ENCODE measurements at places on chromosomes 1 and 21.

DNA sequence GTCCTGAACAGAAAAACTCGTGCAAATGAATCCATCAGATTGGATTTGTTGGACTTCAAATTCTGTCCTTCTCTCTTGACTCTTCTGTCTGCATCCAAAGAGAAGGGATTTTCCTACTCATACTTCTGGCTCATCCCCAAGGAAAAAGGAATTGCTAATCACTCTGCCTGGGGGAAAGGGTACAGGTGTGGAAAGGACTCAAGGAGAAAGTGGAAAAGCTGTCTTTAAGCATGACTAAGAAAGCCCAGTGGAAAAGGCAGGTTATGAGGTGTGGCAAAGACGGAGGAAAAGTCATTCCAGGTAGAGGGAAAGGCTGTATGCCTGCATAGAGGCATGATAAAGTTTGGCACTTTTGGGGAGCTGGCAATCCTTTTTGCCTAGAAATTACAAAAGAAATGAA is 43.4 kb downstream of the PTGS2 start:
- DNase-seq, result no peak

DNA sequence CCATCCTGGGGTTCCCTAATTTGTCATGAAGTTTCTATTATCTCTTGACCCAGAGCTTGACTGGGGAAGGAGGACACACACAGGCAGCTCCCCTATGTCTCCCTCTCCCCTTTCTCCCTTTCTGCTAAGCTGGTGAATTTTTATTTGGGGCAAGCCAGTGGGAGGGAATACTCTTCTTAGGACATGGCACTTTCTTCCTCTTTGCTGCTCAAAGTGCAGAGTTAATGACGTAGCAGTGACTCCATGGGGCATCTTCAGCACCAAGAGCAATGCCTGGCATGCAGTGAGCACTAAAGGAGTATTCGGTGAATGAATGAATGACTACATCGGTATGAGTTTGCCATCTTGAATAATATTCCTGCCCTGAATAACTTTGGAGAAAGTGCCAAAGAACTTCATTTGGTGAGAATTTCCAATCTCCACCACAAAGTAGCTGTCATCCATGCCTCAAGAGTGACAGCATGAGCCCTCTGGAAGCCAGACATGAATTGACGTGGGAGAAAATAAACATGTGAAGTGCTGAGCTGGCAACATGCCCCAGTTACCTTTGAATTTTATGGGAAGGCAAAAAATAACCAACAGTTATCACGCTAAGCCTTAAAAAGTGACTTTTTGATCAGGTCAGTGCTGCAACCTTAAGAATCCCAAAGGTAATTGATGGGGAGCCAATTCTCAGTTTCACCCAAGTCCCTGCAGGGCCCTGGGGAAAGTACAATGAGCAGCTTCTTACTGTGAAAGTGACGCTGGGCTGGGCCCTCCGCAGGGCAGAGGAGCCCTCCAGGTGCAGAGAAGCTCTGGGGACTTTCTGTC is 22.1 kb upstream of the ATF3 start:
- no peak for DNase-seq

GRCh38 chr1:15118579-15118978 is 35.0 kb upstream of the TMEM51 start:
- DNase-seq, result no peak

- DNase-seq, result no peak
Observed at GRCh38 chr1:25474439-25475047, 43.8 kb downstream of the MACO1 start.

DNA sequence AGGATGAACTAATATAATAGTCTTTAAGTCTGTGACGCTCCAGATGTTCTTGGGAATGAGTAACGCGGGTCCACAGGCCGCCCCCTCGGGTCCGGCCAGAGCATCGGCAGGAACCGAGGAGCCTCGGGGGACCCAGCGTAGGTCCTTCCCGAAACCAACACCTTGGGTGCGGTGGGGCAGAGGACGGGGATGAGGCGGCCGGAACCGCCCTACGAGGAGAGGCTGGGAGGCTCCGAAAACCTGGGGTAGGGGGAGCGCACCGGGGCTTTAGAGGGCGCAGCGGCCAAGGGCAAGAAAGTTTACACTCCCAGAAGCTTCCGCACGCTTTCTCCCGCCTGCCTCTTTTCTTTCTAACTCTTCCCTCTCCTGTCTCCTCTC is 7.1 kb downstream of the DMRTA2 start:
- DNase-seq, result no peak

DNA sequence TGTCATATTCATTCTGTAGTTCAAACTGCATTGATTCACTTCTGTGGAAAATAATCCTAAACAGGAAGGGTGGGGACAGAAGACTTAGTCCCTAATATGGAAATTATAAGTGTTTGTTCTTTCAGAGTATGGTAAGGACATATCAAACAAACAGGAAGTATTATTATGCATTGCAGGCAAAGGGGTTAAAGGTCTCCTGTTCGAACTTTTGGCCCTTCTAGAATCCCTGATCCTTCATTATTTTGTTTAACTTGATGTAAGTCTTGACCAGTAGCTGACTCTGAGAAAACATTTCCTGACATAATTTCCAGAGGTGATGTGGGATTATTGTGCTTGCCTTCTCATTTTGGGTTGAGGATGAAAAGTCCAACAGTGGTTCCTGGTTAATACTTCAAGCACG is 215.4 kb upstream of the ADGRL2 start:
- DNase-seq, result no peak

DNA sequence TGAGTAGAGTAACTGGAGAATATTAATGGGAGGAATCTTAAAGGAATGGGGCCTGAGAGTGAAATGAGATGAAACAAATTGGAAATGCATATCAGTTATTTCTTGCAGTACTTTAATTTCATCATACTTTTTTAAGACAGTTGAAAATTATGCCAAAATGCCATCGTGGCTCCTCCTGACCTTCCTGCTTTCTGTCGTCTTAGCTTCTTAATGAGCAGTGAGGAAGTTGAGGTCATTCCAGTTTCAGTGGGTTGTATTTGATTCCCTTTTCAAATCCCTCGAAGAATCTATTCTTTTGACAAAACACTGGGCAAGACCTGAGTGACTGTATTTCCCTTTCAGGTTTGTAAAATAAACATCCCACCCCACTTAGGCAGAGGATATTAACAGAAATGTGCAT is 134.9 kb upstream of the MAP1LC3C start:
- DNase-seq, result no peak

DNA sequence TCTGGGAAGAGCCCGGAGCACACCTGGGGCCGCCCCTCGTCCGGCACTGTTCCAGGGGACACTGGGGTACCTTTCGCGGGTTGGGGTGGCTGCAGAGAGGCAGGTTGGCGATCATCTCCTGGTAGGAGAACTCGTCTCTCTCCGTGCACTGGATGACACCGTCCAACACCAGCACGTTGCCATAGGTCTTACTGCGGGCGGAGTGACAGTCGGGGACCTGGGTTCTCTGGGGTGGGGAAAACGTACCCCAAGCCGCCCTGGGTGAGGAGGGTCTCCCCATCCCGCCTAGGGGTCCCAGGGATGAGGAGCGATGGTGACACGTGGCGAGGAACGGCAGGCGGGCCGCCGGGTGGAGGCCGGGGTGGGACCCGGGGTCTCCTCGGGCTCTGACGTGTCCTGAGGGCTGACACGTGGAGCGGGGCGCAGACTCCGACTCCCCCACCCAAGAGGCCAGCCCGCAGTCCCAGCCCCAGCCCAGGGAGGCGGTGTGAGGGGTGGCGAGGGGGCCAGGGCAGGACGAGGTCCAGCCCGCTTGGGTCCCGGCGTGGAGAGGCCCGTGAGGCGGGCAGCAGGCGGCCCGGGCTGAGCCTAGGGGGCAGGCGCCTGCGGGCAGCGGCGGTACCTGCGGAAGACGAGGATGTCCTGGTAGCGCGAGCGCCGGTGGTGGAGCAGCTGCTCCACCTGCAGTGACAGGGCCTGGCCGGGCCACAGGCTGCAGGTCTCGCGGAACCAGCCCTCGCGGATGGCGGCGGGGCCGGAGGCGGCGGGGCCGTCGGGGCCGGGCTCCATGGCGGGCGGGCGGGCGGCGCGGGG is 457 bp downstream of the SRM start:
- no peak for DNase-seq

- DNase-seq, result no peak
Observed at GRCh38 chr1:109785446-109786111, 21.9 kb upstream of the EPS8L3 start.

DNA sequence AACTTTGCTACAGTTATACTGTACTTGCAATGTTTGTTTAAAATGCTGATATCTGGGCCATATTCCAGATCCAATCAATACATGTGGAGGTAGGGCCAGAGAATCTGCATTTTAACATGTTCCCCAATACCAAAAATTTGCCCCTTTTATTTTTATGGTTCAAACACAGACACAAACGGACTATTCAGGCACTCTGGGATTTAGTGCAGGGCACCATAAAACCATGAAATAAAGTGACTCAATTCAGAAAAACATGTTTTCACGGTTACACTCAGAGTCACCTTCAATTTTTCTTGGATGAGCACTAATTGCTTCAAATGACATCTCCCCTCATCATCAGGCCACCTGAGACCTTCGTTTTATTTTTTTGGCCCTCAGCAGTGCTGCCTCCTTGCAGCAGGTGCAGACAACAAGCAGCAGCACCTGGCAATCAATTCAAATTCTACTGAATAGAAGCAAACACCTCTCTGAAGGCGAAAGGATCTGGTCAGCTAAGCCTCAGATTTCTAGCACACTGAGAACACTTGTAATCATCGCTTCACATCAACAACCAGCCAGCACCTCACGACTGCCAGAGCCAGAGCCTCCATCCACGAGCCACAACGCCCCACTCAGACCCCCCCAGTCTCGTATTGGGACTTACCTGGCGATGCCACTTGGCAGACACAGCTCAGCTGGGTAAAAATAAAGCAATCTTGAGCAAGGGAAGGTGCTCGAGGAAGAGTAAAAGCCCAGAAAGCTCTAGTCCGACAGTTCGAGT is 1.1 kb downstream of the ERO1B start:
- DNase-seq, result peak; percentile 18

GRCh38 chr1:214331827-214332423 is 51.0 kb downstream of the SMYD2 start:
- DNase-seq, result peak; percentile 27

GRCh38 chr1:225765982-225766674 is 11.5 kb upstream of the SRP9 start:
- DNase-seq, result no peak

DNA sequence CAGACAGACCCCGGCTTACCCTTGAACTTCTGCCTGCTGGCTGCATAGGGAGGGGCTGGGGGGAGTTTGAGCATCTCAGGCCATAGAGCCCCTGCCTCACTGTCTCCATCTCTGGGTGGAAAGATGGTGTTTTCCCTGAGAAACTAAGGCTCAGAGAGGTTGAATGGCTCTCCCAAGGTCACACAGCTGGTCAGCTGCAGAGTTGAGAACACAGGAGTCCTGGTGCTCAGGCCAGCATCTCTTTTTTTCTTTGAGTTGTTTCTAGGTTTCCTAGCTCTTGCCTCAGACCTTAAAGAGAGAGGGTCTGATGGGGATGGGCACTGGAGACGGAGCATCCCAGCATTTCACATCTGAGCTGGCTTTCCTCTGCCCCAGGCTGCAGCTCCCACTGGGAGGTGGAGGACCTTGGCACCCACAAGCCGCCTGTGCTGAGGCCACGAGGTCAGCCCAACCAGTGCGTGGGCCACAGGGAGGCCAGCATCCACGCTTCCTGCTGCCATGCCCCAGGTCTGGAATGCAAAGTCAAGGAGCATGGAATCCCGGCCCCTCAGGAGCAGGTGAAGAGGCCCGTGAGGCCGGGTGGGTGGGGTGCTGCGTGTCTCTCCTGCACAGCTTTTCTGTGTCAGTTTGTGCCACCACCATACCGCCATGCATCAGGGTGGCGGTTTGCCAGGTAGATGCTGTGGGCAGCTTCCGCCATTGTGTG is 21.8 kb downstream of the PCSK9 start:
- no peak for DNase-seq

- no peak for DNase-seq
Observed at GRCh38 chr1:9181990-9182783, 52.4 kb upstream of the H6PD start.

DNA sequence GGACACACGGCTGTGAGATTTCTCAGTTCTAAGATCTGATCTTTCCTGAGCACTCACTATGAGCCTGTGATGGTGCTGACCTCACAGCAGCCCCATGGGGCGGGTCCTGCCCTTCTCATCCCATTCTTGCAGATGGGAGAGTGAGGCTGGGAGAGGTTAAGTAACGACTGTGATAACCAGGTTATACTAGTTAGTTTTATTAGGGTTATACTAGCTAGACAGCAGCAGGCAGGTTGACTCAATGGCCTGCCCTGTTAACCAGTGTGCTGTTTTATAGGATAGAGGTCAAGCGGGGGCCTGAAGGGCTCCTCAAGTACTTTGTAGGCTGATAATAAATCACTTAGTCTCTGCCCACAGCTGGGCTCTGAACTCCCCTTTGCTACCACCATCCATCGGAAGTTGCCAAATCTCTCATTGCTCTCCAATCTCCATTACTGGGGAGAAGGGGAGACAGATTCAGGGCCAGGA is 4.8 kb downstream of the CNTN2 start:
- no peak for DNase-seq

- no peak for DNase-seq
Observed at GRCh38 chr1:182337736-182338571, 53.6 kb downstream of the GLUL start.

GRCh38 chr1:233615571-233615970 is 1.7 kb downstream of the KCNK1 start:
- no peak for DNase-seq

GRCh38 chr1:147473733-147474049 is 67.6 kb upstream of the BCL9 start:
- no peak for DNase-seq

DNA sequence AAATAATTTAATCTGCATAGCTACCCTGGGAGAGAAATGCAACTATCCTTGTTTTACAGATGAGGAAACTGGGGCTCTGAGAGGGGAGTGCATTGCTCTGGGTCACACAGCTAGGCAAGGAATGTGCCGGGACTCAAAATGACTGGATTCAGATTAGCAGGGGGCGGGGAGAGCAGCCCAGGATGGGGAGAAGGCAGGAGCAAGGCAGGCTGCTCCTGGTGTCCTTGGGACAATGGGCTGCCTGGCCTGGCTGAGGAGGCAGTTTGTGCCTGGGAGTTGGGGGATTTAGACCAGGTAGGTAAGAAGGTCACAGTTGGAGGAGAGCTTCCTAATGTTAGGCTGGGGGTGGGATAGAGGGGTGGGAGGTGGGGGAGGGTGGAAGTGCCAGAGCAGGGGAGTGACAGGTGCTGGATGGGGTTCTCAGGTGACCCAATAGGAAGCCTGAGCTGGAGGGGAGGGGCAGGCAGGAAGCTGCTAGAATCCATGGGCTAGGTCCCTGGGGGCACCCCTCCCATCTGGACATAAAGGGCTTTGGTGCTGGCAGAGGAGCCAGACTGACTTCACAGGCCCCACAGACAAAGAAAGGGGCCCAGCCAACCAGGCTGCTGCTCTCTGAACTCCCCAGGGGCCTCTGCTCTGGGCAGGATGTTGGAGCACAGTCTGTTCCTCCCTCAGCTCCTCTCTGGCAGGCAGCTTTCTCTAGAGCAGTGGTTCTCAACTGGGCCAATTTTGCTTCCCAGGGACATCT is 29.0 kb downstream of the TRIM62 start:
- no peak for DNase-seq

DNA sequence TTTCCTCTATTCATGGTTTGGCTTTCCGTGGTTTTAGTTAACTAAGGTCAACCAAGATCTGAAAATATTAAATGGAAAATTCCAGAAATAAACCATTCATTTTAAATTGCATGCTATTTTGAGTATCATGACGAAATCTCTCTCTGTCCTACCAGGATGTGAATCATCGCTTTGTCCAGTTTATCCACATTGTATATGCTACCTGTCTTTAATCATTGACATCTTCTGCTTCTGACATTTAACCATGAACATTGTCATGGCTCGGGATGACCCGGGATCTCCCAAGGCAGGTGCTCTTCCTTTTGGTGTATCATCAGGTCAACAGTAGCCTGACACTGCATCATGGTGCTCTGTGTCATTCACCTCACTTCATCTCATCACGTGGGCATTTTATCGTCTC is 125.5 kb upstream of the HNRNPU start:
- DNase-seq, result no peak
